ENCODE measurements at places on chromosomes 3 and 15.

GRCh38 chr15:98755138-98755537 lies 106.8 kb downstream of the IGF1R start:
- no peak for DNase-seq

DNA sequence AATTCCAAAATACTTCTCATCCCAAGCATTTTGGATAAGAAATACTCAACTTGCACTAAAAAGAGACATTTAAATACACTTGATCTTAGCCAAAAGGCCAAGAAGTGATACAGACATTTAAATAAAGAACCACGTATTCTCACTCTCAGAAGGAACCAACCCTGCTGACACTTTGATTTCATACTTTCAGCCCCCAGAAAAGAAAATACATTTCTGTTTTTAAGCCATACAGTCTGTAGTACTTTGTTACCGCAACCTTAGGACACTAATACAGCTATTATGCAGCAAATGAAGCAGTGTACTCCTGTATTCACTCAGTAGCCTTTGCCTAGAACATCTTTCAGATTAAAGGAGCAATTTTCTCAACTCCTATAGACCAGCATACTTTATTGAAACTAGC lies 86.7 kb downstream of the TBC1D5 start:
- no peak for DNase-seq

- peak; percentile 27 for DNase-seq
Measured at GRCh38 chr3:99842826-99843589, 25.3 kb downstream of the CMSS1 start.

DNA sequence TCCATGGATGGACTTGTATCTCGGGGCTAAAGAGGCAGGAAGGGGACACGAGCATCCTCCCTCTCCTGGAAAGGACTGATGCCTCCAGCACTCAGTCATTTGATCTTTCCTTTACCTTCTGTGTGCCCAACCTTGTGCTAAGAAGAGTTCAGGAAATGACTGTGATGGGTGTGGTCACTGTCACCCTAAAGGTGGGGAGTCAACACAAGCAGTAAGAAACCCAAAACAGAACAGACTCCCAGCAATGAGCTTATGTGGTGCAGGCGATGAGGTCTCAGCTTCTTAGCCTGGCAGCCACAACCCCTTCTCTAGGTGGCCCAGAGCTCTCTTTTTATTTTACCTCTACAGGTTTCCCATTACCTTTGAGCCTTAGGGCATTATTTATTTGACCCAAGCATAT lies 3.8 kb downstream of the MPI start:
- no peak for DNase-seq

GRCh38 chr3:72335458-72336095 lies 512.7 kb downstream of the SHQ1 start:
- DNase-seq, result no peak

- DNase-seq, result no peak
Measured at GRCh38 chr3:152779653-152780052, 55.3 kb upstream of the P2RY1 start.

- no peak for DNase-seq
Measured at GRCh38 chr3:156258301-156258700, 137.9 kb downstream of the KCNAB1 start.

- no peak for DNase-seq
Measured at GRCh38 chr3:43496740-43497375, 125.0 kb downstream of the ANO10 start.

GRCh38 chr15:72535911-72536310 lies 61.8 kb downstream of the ARIH1 start:
- DNase-seq, result no peak

DNA sequence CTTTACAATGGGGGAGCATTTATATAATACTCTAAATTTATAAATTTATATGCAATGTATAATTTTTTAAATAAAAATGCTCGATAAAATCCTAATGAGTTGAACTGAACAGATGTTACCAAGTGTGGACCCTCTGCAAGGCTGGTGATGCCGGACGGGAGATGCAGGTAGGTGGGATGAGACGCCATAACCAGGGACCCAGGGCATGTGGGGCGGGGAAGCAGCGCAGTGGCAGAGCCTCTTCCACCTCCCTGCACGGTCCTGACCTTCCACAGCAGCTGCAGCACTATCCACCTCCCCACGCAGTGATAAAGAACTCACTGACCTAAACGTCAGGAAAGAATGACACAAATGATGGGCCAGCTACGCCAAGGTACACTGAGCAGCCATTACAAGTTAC lies 12.8 kb downstream of the PCSK6 start:
- no peak for DNase-seq

DNA sequence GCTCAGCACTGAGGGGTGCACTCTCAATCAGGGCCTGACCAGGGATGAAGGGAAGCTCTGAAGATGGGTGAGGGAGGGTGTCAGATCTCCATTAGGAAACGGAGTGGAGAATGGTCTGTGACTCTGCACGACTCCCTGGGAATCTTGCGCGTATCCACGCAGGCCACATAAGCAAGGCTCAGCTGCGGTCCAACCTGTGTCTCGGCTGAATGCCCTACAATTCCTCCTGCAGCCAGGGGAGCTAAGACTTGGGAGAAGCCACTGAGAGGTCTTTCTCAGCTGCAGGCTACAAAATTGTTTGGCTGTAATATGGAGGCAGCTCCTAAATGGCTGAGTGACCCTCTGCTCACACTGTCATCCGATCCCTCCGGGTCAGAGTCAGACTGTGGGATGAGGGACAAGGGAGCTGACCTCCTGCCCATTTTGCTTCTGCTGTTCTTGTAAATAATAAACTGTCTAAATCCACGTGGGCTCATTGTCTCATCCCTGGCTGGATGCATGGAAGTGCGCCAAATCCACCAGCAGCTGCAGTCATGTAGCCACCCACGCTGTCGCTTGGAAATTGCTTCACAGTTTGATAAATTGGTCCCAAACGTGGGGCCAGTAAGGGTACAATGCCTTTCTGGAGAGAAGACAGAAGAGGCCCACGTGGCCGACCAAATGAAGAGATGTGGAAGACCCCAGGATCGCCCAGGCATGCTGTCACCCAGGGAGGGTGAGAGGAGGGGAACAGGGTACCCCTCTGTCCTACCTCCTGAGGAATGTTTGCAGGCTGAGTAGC lies 30.5 kb downstream of the ALS2CL start:
- DNase-seq, result no peak

- peak; percentile 21 for DNase-seq
Measured at GRCh38 chr3:152826476-152826875, 8.5 kb upstream of the P2RY1 start.

DNA sequence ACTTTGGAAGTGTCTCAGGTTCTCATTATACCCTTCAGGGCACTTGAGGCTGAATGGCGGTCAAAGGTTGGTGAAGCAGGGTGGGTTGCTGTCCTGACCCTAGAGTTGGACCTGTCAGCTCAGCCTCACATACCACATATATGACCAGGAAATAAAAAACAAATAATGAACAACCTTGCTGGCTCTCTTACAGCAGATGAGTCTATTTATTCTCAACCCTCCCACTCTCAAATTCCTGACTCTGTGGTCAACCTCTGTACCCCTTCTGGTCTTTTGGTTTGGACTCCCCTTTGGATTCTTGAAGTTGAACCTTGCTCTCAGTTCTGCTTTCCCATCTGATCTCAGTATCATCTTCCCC lies 16.9 kb downstream of the PPP2R3A start:
- DNase-seq, result no peak

- no peak for DNase-seq
Measured at GRCh38 chr3:20015525-20015924, 3.5 kb upstream of the PP2D1 start.

- DNase-seq, result no peak
Measured at GRCh38 chr3:152321955-152322377, 53.2 kb downstream of the MBNL1 start.

DNA sequence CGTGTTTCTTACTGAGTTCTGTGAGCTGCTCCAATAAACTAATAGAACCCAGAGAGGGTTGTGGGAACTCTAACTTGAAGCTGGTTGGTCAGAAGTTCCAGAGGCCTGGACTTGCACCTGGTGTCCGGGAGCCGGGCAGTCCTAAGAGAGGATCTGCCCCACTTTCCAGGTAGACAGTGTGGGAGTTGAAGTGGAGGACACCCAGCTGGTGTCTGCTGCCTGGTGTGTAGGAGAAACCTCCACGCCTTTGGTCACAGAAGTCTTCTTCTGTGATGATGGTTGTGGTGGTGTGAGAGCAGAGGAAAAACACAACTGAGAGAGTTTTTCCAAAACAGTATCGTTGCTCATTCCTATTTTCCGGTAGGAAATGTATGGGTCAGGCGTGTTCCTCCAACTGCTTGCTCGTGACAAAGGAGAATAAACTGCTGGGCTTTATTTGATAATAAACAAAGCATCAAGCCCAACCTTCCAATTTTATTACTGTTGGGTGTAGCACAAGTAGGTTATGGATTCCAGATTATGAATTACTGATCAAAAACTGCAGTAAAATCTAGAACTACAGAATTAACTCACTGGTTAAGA lies 137.0 kb downstream of the KLF13 start:
- no peak for DNase-seq

DNA sequence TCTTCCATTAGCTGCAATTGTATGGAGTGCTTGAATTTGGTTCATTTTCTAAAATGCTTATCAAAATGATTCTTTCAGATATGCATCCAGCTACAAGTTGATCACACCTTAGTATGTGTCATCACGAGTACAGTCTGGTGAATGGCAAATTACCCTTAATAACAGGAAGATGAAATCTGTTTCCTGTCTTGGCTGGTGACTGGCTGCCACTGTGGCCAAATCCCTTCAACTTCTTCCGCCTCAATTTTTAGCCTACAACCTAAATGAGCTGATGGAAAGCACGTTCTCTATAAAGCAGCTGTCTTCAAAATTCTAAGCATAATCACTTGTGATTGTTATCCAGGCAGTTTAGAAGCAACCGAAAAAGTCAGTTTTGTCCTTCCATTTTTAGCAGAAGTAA lies 387.1 kb upstream of the NECTIN3 start:
- DNase-seq, result no peak

DNA sequence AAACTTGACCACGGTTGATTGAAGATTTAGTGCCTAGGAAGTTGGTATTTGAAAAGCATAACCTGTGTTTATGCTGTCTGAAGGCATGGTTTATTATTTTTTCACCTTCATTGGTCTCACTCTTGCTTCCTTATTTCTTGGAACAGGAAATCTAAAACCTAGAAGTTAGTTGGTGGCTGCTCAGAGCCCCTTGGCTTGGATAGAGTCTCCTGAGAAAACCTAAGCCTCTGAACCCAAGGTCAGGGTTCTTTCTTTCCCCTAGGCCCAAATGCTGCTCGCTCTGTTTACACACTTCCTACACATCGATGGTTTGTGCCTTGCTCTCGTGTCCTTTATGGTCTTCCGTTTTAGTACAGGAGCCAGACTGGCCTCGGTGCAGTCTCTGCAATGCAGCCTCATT lies 82.2 kb downstream of the TRAK1 start:
- no peak for DNase-seq

DNA sequence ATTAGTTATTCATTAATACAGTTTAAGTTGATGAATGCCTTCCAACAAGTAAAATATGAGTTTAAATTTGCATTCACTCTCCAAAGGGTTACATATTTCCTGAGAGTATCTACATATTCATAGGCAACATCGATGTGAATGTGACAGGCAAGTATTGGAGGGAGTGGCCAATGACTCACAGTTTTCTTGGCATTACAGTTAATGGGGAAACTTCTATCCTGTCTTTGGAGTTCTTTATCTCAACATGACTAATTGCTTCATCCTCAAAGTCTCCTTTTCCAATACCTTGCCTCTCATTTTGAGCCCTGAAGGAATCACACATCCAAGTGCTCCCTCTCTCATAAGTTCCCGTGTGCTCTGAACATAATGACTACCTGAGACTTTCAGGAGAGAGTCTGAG lies 439.7 kb upstream of the FRG2C start:
- DNase-seq, result no peak

DNA sequence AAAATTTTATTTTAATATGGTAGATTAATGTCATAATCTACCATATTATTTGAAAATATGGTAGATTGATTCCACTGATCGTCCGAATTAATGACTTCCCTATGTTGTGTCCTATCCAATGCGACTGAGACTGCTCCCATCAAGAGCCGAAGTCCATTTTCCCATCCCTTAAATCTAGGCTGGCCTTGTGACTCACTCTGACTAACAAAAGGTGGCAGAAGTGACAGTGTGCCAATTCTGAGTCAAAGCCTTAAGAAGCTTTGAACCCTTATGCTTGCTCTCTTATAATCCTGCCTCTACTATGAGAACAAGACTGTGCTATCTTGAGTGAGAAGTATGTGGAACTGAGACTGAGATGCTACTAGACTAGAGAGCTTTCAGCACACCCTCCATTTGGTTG lies 387.2 kb downstream of the ROBO1 start:
- no peak for DNase-seq

DNA sequence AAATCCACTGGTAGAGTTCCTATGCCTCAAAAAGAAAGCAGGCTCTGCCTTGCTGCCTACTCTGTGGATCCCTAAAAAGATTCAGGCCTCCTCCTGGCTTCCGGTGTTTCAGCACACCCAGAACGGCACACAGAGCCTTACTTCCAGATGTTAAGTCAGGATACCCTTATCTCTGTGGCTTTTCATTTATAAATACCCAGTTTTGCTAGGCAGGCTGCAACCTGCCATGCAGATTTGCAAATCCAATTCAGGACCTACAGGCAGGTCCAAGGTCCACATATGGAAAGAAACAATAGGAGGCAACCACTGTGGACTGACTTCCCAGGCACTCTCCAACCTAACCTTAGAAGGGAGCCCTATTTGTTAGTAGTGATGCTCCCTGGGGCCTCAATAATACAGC lies 30.7 kb downstream of the EFL1 start:
- no peak for DNase-seq

DNA sequence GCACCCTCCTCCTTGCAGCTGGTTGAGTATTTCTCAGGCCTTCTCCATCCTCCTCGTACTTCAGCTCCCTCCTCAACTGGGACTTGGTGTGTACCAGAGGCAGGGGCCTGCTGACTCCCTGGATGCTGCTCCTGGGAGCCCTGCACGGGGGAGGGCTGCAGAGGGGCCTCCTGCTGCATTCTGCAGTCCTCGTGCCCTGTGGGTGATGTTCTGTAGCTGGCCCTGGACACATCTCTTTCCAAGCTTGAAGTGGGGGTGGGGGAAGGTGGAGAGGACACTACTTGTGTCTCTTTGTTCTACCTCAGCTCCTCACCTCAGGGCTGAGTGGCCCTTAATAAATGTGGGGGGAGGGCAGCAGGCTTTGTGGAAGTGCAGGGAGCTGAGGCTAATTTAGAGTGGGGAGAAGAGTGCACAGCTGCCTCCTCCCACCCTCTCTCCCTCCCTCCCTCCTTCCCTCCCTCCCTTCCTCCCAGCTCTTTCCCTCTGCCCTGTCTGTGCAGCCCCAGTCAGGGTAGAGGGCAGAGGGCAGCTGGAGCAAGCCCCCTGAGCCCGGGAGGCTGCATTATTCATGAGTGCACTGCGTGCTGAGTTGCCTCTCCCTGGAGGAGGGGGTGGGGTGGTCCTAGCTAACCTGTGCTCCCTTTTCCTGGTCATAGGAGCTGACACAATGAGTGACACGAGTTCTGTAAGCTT lies 3.7 kb upstream of the GRM2 start:
- no peak for DNase-seq

GRCh38 chr3:50390508-50391224 lies 31.3 kb upstream of the TMEM115 start:
- peak; percentile 52 for DNase-seq

DNA sequence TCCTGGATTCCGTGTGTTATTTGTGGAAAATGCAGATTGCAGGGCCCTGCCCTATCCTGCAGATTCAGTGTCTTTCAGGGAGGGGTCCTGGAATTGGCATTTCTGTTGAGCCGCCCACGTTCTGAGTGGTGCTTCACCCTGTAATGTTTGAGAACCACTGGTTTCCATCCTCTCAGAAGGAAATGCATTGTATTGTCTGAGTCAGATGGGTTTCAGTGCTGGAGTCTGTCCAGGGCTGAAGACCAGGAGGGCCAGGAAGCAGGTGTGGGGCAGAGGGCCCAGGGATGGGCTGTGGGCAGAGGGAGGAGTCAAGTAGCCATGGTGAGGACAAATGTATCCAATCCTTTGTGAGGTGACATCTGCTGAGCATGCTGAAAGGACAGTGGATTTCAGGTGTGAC lies 123.8 kb downstream of the SV2B start:
- DNase-seq, result no peak

All from DMS 273 treated with DMSO at 0.1 percent for 48 hours (cell line).